Stimulated activated CD8-positive, alpha-beta memory T cell treated with anti-CD3 and anti-CD28 coated beads, Interleukin-4, amount 100 ng/mL, for 4 hours (primary cell): ENCODE measurements at places on chromosomes 7 and 10.

DNA sequence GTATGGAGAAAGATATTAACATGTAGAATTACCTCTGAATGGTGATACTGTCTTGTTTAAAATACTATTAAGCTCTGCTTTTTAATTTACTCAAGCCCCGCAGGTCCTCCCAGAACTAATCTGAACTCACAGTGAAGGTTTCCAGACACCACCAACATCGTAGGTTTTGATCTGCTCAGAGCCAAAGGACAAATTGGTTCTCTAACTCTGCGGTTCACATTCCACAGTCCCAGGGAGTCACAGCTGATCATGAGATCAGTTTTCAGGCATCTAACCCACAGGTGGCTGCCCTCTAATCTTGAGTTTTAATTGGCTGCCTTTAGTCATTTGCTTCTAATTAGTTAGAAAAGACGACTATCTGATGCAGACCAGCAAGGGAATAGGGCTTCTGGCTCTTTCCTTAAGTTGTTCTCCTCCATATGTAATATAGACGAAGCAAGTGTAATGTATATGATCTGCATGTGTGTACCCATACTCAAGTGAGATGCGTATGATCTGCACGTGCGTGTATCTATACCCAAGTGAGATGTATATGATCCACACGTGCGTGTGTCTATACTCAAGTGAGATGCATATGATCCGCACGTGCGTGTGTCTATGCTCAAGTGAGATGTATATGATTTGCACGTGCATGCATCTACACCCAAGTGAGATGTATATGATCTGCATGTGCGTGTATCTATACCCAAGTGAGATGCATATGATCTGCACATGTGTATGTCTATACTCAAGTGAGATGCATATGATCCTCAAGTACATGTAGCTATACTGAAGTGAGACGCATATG is 331.5 kb upstream of the NPVF start:
- no peak for DNase-seq

DNA sequence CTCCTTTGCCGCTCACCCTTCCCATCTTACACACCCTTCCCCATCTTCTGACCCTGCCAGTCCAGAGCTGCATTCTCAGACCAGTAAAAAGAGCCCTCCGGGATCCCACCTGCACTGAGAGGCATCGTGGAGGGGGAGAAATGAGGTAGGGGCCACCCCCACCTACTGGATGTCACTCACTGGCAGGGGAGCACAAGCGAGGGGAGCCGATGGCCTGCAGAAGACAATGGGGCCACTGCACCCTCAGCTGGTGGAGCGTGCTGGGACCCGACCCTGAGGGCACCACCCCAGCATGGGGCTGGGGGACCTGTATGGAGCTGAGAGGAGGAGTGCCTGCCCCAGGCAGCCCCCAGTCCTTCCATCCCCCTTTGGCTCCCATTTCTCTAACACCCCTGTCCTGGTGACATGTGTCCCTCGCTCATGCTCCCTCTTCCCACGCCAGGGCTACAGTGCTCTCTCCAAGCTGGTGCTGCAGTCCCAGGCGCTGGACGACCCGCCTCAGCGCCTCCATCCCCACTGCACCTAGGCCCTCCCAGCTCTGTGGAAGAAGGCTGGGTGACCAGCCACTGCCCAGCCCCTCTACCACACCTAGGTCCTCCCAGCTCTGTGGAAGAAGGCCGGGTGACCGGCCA is 49.8 kb downstream of the RASGEF1A start:
- no peak for DNase-seq

DNA sequence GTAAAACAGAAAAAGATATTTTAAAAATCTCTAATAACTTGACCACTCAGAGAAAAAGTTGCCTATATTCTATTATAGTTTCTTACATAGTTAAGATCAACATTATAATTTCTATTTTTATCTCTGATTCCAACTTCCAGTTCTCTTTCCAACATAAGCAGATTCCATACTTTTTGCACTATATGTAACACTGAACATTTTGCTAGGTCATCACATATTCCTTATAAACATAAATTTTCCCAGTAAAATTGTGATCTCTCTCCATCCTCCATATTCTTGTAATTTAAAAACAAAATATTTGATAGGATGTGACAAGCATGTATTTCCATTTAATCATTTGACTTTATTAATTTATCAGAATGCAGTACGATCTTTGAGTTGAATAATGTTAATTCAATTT is 170.4 kb upstream of the THSD7A start:
- DNase-seq: no peak

DNA sequence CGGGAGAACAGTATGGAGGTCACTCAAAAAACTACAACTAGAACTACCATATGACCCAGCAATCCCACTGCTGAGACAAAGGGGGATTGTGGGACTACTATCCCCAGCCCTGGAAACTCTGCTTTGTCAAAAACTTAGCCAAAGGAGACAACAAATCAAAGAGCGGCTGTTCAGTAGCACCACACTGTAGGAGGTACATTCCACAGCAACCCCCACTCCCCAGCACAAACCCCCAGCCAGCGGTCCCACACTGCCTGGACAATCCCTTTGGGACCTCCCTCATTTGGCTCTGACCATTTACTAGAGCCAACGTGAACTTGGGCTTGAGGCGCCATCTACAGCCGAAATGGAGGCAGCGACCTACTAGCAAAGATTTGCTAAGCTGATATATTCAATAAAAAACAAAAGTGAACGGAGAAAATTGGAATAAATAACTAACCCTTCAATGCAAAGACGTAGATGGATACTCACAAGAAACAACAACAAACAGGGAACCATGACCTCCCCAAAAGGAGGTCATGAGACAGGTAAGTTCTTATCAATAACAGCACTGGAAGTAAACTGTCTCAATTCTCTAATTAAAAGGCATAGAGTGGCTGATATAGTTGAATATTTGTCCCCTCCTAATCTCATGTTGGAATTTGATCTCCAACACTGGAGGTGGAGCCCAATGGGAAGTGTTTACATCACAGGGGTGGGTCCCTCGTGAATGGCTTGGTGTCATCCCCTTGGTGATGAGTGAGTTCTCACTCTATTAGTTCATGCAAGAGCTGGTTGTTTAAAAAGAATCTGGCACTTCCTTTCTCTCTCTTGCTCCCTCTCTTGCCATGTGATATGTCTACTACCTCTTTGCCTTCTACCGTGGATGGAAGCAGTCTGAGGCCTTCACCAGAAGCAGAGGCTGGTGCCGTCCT is 119.0 kb upstream of the KCNMA1 start:
- DNase-seq: no peak

DNA sequence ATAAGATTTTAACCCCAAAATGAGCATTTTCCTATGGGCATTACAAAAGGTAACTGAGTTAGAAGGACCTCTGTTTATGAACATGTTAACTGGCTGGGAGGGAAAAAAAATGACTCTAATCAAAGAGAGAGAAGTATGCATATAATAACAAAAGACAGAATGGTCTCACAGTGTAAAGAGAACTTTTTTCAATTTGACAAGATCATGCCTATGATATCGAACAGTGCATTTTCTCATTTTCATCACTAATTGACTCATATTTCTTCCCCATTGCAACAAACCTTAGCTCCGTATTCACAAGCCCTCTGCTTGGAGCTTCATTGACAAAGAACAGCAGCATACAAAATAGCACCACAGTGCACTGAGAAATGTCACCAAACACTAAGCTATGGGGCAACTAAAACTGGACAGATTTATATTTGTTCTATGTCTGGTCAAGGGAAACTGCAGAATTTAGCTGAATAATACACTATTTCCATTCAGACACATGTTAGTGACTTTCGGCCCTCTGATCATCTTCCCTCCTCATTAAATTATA is 45.6 kb downstream of the SMURF1 start:
- no peak for DNase-seq

GRCh38 chr10:11286261-11286852 is 268.7 kb downstream of the CELF2 start:
- no peak for DNase-seq
